ENCODE measurements at places on chromosomes 1 and 21. TPM values are rescaled to one million over a fixed set of nuclear protein-coding genes. Genes with fewer than 3 reads are reported as not detected.

SPRR5 gene
- not detected for total RNA-seq

PLA2G2A gene
- 13.0 TPM for total RNA-seq

RPTN gene
- not detected for total RNA-seq

DAB1 gene
- total RNA-seq: 0.39 TPM

MX2 gene
- 0.63 TPM for total RNA-seq

ACTL8 gene
- total RNA-seq: 88.9 TPM

FMO1 gene
- total RNA-seq: not detected

C8A gene
- not detected for total RNA-seq

WDR4 gene
- total RNA-seq: 35.4 TPM

SLC35F3 gene
- not detected for total RNA-seq

IVNS1ABP gene
- total RNA-seq: 74.5 TPM

HSD3B1 gene
- 40.9 TPM for total RNA-seq

SPRR2G gene
- not detected for total RNA-seq

ANKRD65 gene
- 3.2 TPM for total RNA-seq

ARHGEF10L gene
- total RNA-seq: 31.3 TPM

TRAPPC10 gene
- total RNA-seq: 49.4 TPM

LRRC40 gene
- 15.6 TPM for total RNA-seq

RGS18 gene
- not detected for total RNA-seq

SELP gene
- not detected for total RNA-seq

NFASC gene
- total RNA-seq: 1.6 TPM

MYBPH gene
- total RNA-seq: 25.9 TPM

PEX14 gene
- total RNA-seq: 22.2 TPM

PTPRC gene
- 0.65 TPM for total RNA-seq

KRTAP7-1 gene
- not detected for total RNA-seq

LIN9 gene
- total RNA-seq: 11.0 TPM

GPR137B gene
- 5.9 TPM for total RNA-seq

F13B gene
- not detected for total RNA-seq

OR2T33 gene
- total RNA-seq: not detected

TFF2 gene
- total RNA-seq: 1.2 TPM

ZNF644 gene
- 35.9 TPM for total RNA-seq

CLDN8 gene
- total RNA-seq: not detected

IFI6 gene
- total RNA-seq: 44.5 TPM

SLAMF8 gene
- not detected for total RNA-seq

VN1R5 gene
- not detected for total RNA-seq

TBX19 gene
- total RNA-seq: 2.8 TPM

CLCA4 gene
- not detected for total RNA-seq

COL8A2 gene
- total RNA-seq: 0.18 TPM
